ENCODE measurements at places on chromosomes 4 and X. TPM values are rescaled to one million over a fixed set of nuclear protein-coding genes. Genes with fewer than 3 reads are reported as not detected.
A peak's percentile ranks its signal among the peaks of the same experiment; 100 is the strongest.

GRCh38 chr4:3340038-3340699 lies 47.3 kb downstream of the RGS12 start:
- DNase-seq, result no peak
- H3K36me3 ChIP-seq, result no peaks in the 10 kb centered on the region
- no peak overlapping the region for H3K4me3 ChIP-seq
- no peaks in the 10 kb centered on the region for H3K4me1 ChIP-seq

DNA sequence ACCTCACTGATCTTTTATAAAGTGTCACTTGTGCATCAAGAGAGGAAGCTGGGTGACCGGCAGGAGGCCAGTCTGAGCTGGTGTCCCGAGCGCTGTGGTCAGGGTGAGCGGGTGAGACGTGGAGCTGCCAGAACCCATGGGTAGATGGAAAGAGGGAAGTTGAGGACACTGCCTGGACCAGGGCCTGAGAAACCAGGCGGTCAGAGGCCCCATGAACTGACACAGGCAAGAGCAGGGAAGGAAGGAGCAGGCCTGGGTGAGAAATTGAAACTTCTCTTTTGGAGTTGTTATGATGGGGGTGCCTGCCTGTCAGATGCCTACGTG lies 192.6 kb downstream of the AFAP1 start:
- H3K36me3 ChIP-seq, result no peaks in the 10 kb centered on the region
- no peak for DNase-seq
- no peak overlapping the region for H3K27ac ChIP-seq
- peaks cover 26% of the 10 kb centered on the region for H3K4me1 ChIP-seq
- no peak overlapping the region for H3K4me3 ChIP-seq
- H3K27me3 ChIP-seq, result no peaks in the 10 kb centered on the region

- no peak for DNase-seq
- no peaks in the 10 kb centered on the region for H3K36me3 ChIP-seq
Observed at GRCh38 chrX:143500751-143501150, 16.5 kb downstream of the SPANXN3 start.

DNA sequence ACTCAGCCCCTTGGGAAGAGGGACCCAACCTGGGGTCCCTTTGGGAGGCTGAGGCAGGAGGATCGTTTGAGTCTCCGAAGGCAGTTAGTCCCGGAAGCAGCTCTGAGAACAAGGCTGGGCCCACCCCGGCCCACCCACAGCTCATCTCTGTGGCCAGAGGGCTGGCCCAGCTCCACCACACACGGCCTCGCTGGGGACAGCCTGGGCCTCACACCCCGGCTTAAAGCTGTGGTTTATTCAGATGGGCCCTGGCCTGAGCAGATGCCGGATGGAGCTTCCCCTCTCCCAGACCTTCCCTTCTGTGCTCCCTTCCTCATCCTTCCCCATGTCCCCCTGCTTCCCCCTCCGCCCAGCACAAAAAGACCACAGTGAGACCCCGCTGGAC lies 54.4 kb downstream of the FAM53A start:
- H3K36me3 ChIP-seq, result no peaks in the 10 kb centered on the region
- no peak for DNase-seq
- no peak overlapping the region for H3K27ac ChIP-seq
- H3K27me3 ChIP-seq, result no peaks in the 10 kb centered on the region

GRCh38 chr4:150999086-150999485 lies 16.0 kb downstream of the LRBA start:
- no peak overlapping the region for H3K27ac ChIP-seq
- no peaks in the 10 kb centered on the region for H3K4me1 ChIP-seq
- no peak overlapping the region for H3K4me3 ChIP-seq
- H3K36me3 ChIP-seq, result no peaks in the 10 kb centered on the region

DNA sequence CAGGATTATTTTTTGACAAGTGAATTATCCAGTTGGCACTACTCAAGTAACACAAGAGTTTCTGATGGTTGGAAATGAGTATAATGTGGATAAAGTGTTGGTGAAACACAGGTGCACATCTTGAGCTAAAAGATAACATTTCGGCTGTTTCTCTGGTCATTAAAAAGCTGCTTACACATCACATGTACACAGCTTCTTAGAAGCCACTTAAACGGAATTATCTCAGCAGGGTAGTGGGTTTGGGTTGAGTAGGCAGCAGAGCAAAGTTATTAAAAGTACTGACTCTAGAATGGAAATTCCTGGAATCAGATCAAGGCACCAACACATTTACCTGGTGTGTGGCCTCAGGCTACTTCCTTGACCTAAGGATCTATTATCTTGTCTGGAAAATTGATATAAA lies 55.4 kb upstream of the RASSF6 start:
- no peak for DNase-seq
- no peak overlapping the region for H3K4me3 ChIP-seq
- no peaks in the 10 kb centered on the region for H3K36me3 ChIP-seq
- H3K4me1 ChIP-seq, result no peaks in the 10 kb centered on the region

Gene ZFYVE28
- 19.2 TPM for total RNA-seq

Gene CXCL3
- total RNA-seq, result 1.9 TPM

- DNase-seq, result peak; percentile 26
- H3K27ac ChIP-seq, result no peak overlapping the region
- no peaks in the 10 kb centered on the region for H3K27me3 ChIP-seq
- no peaks in the 10 kb centered on the region for H3K36me3 ChIP-seq
- H3K4me3 ChIP-seq, result no peak overlapping the region
Observed at GRCh38 chrX:130079824-130080406, 30.4 kb downstream of the ELF4 start.

Gene MAGEB17
- not detected for total RNA-seq

GRCh38 chr4:89356086-89356485 lies 48.5 kb upstream of the GPRIN3 start:
- H3K27ac ChIP-seq, result no peak overlapping the region
- no peak overlapping the region for H3K4me3 ChIP-seq
- H3K36me3 ChIP-seq, result no peaks in the 10 kb centered on the region
- no peak for DNase-seq

- H3K4me3 ChIP-seq, result no peak overlapping the region
- DNase-seq, result peak; percentile 2
- H3K27me3 ChIP-seq, result no peaks in the 10 kb centered on the region
- H3K4me1 ChIP-seq, result peaks cover 4% of the 10 kb centered on the region
- no peak overlapping the region for H3K27ac ChIP-seq
- no peaks in the 10 kb centered on the region for H3K36me3 ChIP-seq
Observed at GRCh38 chr4:130210864-130211263, 1114.9 kb downstream of the C4orf33 start.

- H3K27me3 ChIP-seq, result no peaks in the 10 kb centered on the region
- H3K4me3 ChIP-seq, result no peak overlapping the region
- no peak for DNase-seq
- no peak overlapping the region for H3K27ac ChIP-seq
- peaks cover 3% of the 10 kb centered on the region for H3K4me1 ChIP-seq
Observed at GRCh38 chrX:47229427-47229826, 3.4 kb upstream of the USP11 start.

GRCh38 chrX:39470588-39471407 lies 627.0 kb downstream of the BCOR start:
- no peaks in the 10 kb centered on the region for H3K4me1 ChIP-seq
- no peak overlapping the region for H3K27ac ChIP-seq
- DNase-seq, result no peak
- H3K27me3 ChIP-seq, result no peaks in the 10 kb centered on the region
- no peak overlapping the region for H3K4me3 ChIP-seq

Gene ENAM
- total RNA-seq, result not detected

- H3K4me1 ChIP-seq, result no peaks in the 10 kb centered on the region
- no peaks in the 10 kb centered on the region for H3K36me3 ChIP-seq
- H3K27me3 ChIP-seq, result peaks cover 14% of the 10 kb centered on the region
Observed at GRCh38 chr4:80529026-80529425, 193.5 kb downstream of the CFAP299 start.

- H3K27me3 ChIP-seq, result no peaks in the 10 kb centered on the region
- DNase-seq, result no peak
Observed at GRCh38 chr4:6527259-6527658, 47.7 kb upstream of the MAN2B2 start.

- H3K36me3 ChIP-seq, result no peaks in the 10 kb centered on the region
- no peaks in the 10 kb centered on the region for H3K27me3 ChIP-seq
- H3K4me1 ChIP-seq, result no peaks in the 10 kb centered on the region
- no peak for DNase-seq
Observed at GRCh38 chr4:5292101-5292500, 240.8 kb downstream of the STK32B start.

DNA sequence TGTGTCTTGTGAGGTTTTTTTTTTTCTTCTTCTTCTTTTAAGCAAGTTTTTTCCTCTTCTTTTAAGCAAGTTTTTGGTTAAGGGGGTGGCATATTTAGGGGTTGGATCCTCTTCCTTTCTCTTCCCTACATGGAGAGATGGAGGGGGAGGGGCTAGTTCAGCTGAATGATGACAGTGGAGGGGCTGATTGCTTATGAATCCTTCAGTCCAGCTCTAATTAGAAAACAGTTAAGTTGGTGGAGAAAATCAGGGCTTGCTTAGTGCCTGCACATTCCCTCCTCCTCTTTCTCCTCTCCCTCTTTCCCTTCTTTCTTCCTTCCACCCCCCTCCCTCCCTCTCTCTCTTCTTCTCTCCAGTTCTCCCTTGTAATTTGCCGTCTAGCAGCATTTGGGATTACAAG lies 4.4 kb upstream of the HAND2 start:
- H3K36me3 ChIP-seq, result no peaks in the 10 kb centered on the region
- no peaks in the 10 kb centered on the region for H3K4me1 ChIP-seq
- no peak overlapping the region for H3K4me3 ChIP-seq

- no peaks in the 10 kb centered on the region for H3K36me3 ChIP-seq
- no peaks in the 10 kb centered on the region for H3K4me1 ChIP-seq
- H3K4me3 ChIP-seq, result no peak overlapping the region
- DNase-seq, result no peak
- H3K27me3 ChIP-seq, result no peaks in the 10 kb centered on the region
Observed at GRCh38 chr4:20592663-20593062, 107.6 kb upstream of the PACRGL start.

Gene IGBP1
- total RNA-seq, result 50.7 TPM

Gene RTL5
- total RNA-seq, result 2.5 TPM

Gene ADRA2C
- total RNA-seq, result 28.1 TPM

- no peak overlapping the region for H3K4me3 ChIP-seq
- no peaks in the 10 kb centered on the region for H3K4me1 ChIP-seq
- no peaks in the 10 kb centered on the region for H3K27me3 ChIP-seq
- DNase-seq, result no peak
- H3K27ac ChIP-seq, result no peak overlapping the region
Observed at GRCh38 chr4:142202404-142203332, 566.3 kb downstream of the IL15 start.

Gene ANK2
- 5.6 TPM for total RNA-seq

- H3K4me3 ChIP-seq, result peak overlapping the region; percentile 72
- peaks cover 13% of the 10 kb centered on the region for H3K4me1 ChIP-seq
- no peak for DNase-seq
- peak overlapping the region; percentile 93 for H3K27ac ChIP-seq
Observed at GRCh38 chrX:118347131-118347530, 1.2 kb downstream of the WDR44 start.

Gene FGFBP1
- total RNA-seq, result 8.7 TPM

- no peaks in the 10 kb centered on the region for H3K36me3 ChIP-seq
- no peak overlapping the region for H3K27ac ChIP-seq
- no peak overlapping the region for H3K4me3 ChIP-seq
- H3K27me3 ChIP-seq, result no peaks in the 10 kb centered on the region
Observed at GRCh38 chrX:19303256-19303880, 40.4 kb upstream of the PDHA1 start.

Gene ERCC6L
- total RNA-seq, result 12.5 TPM
